ENCODE measurements at places on chromosomes 2 and 18.

GRCh38 chr2:176251928-176252327, 17.3 kb upstream of the MTX2 start:
- DNase-seq: peak; percentile 75

- DNase-seq: no peak
These were observed 56.8 kb downstream of the AGFG1 start for GRCh38 chr2:227528803-227529202.

- DNase-seq: no peak
These were observed 129.8 kb downstream of the MYO3B start for GRCh38 chr2:170307555-170308351.

- DNase-seq: peak; percentile 76
These were observed 7.8 kb upstream of the GPR55 start for GRCh38 chr2:230932556-230933511.

DNA sequence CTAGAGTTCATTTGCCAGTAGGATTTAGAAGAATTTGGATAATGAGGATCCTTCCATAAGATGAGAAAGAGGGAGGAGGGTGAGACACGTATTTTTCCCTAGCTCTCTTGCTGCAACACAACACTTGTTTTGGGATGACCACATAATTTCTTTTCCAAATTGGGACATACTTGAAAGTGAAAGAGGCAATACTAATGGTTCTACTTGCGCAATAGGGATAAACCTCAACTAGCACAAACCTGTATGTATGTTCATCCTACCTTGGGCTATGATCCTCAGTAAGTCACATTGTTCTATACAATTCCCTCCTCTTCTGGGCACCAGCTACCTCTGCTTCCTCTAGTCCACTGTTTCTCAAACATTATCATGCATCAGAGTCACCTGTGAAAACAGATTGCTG, 1208.8 kb upstream of the LRRTM1 start:
- peak; percentile 56 for DNase-seq

DNA sequence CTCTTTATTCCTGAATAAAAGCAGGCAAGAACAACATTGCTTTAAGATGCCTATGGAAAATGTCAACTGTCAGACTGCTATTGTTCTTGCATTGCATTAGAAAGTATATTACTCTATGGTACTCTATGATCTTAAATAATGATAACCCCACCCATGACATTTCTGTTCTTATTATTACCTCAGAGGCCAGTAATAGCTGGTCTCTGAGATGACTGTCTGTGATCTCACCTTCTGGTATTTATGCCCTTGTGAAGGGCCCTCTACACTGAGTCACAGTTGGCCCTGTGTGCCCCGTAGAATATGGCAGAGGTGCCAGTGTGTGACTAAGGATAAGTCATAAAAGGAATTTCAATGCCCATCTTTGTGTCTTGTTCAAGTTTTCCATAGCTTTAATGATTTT, 61.0 kb downstream of the SPP2 start:
- peak; percentile 82 for DNase-seq

GRCh38 chr2:69113627-69114026, 100.6 kb downstream of the ANTXR1 start:
- DNase-seq: no peak

DNA sequence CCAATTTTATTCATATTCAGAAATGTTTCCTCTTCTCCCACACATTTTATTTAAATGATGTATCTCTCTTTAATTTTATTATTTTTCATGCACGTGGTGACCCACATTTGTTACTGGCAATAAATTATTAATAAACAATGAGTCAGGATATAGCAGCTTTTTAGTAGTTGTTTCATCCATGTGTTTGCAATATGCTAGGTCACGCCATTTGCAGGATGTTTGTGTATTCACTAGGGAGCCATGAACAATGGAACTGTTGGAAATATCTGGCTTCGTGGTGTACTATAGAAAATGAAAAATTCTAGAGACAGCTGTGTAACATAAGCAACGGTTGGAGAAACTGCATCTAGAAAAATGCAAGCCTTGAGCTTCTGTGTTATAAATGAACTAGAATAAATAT, 176.0 kb upstream of the COL3A1 start:
- no peak for DNase-seq

DNA sequence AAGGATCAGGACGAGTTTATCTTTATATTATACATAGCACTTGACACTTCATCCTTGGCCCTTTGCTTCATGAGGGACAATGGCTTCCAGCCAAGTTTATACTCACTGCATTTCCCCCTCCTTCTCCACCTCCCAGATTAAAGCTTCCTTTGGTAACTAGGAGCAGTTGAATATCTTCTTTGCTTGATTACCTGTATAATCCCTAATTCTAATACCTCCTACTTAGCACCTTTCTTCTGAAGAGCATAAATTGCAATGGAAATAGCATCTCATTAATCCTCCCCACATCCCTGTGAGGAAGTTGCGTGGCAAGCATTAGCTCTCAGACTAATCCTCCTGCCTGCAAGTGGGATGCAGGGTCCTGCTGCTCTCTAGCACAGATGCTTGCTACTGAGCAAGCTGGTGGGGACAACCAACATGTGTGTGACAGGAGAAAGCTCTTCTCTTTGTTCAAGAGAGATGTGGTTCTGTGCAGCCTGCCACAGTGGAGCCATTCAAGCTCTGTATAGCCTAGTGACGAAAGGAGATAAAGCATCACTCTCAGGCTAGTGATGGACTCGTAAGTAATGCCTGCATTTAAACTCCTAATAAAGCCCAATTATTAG, 19.1 kb downstream of the KLHL14 start:
- no peak for DNase-seq

DNA sequence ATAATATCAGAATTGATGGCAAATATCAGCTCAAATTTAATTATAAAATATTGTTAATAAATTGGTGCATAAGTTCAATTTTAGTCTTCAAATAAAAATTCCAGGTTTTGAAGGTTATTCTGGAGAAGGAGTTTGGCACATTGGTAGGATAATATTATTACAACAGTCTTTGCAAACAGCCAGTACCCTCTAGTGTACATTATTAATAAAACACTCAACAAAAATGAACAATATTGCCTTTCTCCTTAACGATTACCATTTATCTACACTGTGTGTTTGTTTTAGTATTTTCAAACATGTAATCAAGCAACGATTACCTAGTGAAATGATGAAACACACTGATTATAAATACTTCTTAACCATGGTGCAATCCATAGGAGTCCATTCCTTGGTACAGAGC, 334.0 kb upstream of the FSIP2 start:
- no peak for DNase-seq

- DNase-seq: no peak
These were observed 270.3 kb upstream of the SALL3 start for GRCh38 chr18:78709261-78709809.

DNA sequence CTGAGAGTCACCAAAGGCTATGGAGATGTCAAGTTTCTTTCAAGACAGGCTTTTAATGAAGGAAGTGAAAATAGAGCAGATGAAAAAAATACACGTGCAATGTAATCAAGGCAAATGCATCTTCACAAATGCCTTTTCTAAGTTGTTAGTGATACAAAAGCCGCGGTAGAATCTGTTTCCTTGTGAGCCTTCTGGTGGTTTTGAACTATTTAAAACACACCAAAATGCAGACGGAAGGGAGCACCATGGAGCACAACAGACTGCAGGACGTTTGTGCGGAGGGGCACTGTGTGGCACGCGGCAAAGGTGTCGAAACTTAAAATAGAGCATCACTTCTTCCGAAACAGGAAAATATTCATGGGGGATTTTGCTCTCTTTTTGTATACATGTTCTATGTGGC, 65.0 kb upstream of the BOD1L2 start:
- DNase-seq: no peak

DNA sequence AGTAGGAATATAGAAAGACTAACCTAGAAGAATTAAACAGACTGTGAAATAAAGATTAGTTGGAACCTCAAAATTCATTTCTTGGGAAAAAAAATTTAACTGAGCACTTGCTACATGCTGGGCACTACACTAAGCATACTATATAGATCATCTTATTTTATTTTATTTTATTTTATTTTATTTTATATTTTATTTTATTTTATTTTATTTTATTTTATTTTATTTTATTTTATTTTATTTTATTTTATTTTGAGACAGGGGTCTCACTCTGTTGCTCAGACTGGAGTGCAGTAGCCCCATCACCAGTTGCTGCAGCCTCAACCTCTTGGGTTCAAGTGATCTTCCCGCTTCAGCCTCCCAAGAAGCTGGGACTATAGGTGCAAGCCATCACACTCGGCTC, 74.5 kb upstream of the DSC1 start:
- DNase-seq: no peak

DNA sequence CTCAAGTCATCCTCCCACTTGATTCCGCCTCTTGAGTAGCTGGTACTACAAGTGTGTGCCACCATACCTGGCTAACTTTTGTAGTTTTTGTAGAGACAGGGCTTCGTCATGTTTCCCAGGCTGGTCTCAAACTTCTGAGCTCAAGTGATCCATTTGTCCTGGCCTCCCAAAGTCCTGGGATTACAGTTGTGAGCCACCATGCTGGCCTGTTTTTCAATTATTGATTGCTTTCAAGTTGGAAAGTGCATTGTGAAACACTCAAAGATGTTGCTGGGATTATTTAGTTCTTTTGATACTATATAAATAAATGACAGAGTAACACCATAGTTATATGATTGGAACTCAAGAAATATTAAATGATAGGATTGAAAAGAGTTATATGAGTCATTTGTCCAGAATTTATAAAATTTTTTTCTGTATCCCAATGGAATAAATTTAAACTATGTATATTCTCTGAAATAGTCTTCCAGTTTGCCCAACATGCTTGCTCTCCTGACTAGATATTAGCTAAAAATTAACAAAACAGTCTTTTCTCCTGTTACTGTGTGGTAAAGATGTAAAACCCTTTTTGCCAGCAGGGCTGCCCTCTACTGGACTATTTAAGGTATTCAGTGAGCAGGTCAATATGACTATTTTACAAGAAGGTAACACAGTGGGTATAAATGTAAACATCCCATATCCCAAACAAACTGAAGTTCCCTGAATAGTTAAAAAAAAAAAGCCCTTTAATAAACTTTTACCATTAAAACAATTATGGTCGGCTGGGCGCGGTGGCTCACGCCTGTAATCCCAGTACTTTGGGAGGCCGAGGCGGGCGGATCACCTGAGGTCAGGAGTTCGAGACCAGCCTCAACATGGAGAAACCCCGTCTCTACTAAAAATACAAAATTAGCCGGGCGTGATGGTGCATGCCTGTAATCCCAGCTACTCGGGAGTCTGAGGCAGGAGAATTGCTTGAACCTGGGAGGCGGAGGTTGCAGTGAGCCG, 42.7 kb downstream of the ACSL3 start:
- peak; percentile 72 for DNase-seq

DNA sequence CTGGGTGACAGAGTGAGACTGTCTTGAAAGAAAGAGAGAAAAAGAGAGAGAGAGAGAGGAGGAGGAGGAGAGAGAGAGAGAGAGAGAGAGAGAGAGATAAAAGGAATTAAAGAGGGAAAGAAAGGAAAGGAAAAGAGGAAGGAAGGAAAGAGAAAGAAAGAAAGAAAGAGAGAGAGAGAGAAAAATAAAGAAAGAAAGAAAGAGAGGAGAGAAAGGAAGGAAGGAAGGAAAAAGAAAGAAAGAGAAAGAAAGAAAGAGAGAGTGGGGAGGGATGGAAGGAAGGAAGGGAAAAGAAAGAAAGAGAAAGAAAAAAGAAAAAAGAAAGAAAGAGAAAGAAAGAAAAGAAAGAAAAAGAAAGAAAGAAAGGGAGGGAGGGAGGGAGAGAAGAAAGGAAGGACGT, 29.8 kb downstream of the MOGAT1 start:
- no peak for DNase-seq
